Karpas-422 (cell line): ENCODE measurements at places on chromosomes 16 and 17. TPM values are rescaled to one million over a fixed set of nuclear protein-coding genes. Genes with fewer than 3 reads are reported as not detected.

- no peak for DNase-seq
These were observed 87.3 kb upstream of the RPL38 start for GRCh38 chr17:74116087-74116717.

Gene SLC16A11
- not detected in 2 replicates for total RNA-seq

- DNase-seq = no peak
These were observed 2.6 kb downstream of the NHERF2 start for GRCh38 chr16:2029350-2029749.

GRCh38 chr17:32828822-32829221, 48.1 kb downstream of the MYO1D start:
- no peak for DNase-seq
